ENCODE measurements at places on chromosomes 12 and 14. TPM values are rescaled to one million over a fixed set of nuclear protein-coding genes. Genes with fewer than 3 reads are reported as not detected.

- DNase-seq: no peak
- no peak overlapping the region for H3K27ac ChIP-seq
- H3K36me3 ChIP-seq: no peaks in the 10 kb centered on the region
- no peaks in the 10 kb centered on the region for H3K27me3 ChIP-seq
These were observed 149.4 kb downstream of the CAPZA3 start for GRCh38 chr12:18887368-18887767.

DNA sequence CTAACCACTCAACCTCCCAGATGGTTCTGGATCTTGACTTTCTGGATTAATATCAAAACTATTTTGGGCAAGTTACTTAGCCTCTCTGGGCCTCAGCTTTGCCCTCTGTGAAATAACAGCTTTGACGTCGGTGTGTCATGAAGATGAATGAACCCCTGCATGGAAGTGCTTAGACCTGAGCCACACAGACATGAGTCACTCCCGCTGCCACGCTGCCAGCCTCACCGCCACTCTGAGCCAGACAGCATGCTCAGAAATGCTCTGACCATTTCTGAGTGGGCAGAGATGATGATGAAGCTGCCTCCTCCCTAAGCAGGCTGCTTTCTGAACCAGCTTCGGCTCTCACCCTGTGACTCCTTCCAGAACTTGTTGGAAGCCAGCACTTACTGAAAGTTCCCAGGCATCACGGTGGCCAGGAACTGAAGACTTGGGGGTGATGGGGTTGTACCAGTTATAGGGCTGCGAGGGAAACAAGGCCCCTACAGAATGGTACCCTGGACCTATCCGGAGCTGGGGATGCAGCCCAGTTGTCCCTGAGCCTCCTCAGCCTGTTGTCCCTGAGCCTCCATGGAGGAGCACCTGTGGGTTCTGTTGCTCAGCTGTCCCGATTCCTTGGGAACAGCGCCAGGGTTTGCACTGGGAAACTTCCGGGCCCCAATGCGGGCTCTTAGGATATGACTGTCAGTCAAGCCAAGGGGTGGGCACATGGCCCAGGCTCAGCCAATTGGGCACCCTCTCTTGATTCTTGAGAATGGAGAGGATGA is 2.0 kb upstream of the CCDC197 start:
- H3K4me3 ChIP-seq: no peak overlapping the region
- peak; percentile 68 for DNase-seq
- H3K27me3 ChIP-seq: no peaks in the 10 kb centered on the region

- no peak overlapping the region for H3K27ac ChIP-seq
- H3K4me1 ChIP-seq: no peaks in the 10 kb centered on the region
- no peak overlapping the region for H3K4me3 ChIP-seq
- no peaks in the 10 kb centered on the region for H3K36me3 ChIP-seq
- peaks cover 2% of the 10 kb centered on the region for H3K27me3 ChIP-seq
- DNase-seq: no peak
These were observed 364.9 kb downstream of the GALC start for GRCh38 chr14:87628129-87628528.

DNA sequence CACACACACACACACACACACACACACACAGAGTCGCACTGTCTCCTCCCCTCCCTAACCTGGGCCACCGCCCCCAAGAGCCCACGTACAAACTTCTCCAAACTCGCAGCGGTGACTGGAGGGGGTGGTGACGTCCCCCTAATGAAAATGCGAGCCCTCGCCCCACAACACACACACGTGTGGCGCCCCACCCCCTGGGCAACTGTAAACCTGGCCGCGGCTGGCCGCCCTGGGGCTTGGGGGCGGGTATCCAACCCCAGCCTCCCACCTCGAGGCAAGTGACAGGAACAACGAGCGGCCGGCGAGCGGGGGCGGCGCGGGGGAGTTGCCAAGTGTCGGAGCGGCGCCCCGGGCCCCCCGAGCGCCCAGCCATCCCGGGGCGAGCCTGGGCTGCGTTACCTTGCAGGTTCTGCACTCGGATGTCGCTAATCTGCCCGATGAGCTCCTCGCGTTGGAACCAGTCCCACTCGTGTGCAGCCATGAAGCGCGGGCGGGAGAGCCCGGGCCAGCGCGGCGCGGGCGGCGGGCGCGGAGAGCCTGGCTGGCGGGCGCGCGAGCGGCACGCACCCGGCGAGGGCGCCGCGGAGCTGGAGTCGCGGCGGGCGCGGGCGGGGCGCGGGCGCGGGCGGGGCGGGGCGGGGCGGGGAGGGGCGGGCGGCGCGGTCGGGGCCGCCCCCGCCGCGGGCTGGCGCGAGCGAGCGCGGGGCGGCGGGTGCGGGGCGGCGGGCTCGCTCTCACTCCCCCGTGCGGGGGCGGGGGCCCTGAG is at the start of gene CLMN:
CLMN (minus strand) TSS at position 597 of the 766 bp plus-strand sequence; CDS start at position 481, 116 bp downstream.
- DNase-seq: peak; percentile 35
- peaks cover 22% of the 10 kb centered on the region for H3K27me3 ChIP-seq
- H3K27ac ChIP-seq: no peak within 1 kb of the TSS
- no peaks in the 10 kb centered on the region for H3K36me3 ChIP-seq
- H3K4me3 ChIP-seq: peak within 1 kb of the TSS; percentile 69

GRCh38 chr14:99342906-99343305 is 70.9 kb upstream of the BCL11B start:
- DNase-seq: no peak
- no peak overlapping the region for H3K4me3 ChIP-seq
- no peak overlapping the region for H3K27ac ChIP-seq
- no peaks in the 10 kb centered on the region for H3K36me3 ChIP-seq
- H3K4me1 ChIP-seq: no peaks in the 10 kb centered on the region

- no peaks in the 10 kb centered on the region for H3K27me3 ChIP-seq
- no peak overlapping the region for H3K4me3 ChIP-seq
- H3K36me3 ChIP-seq: no peaks in the 10 kb centered on the region
- H3K4me1 ChIP-seq: no peaks in the 10 kb centered on the region
- no peak overlapping the region for H3K27ac ChIP-seq
These were observed 28.5 kb downstream of the TUBA1A start for GRCh38 chr12:49160399-49160798.

- H3K27ac ChIP-seq: no peak overlapping the region
- DNase-seq: no peak
- H3K36me3 ChIP-seq: peaks cover 7% of the 10 kb centered on the region
- H3K4me1 ChIP-seq: peaks cover 14% of the 10 kb centered on the region
These were observed 21.2 kb downstream of the KLC1 start for GRCh38 chr14:103650213-103650612.

- H3K27ac ChIP-seq: no peak overlapping the region
- H3K36me3 ChIP-seq: peaks cover 10% of the 10 kb centered on the region
- no peaks in the 10 kb centered on the region for H3K27me3 ChIP-seq
These were observed 5.8 kb upstream of the DICER1 start for GRCh38 chr14:95163132-95163531.

GRCh38 chr12:52944683-52945388 is 4.1 kb upstream of the KRT18 start:
- no peak for DNase-seq
- no peaks in the 10 kb centered on the region for H3K36me3 ChIP-seq
- H3K4me1 ChIP-seq: peaks cover 3% of the 10 kb centered on the region
- no peaks in the 10 kb centered on the region for H3K27me3 ChIP-seq
- no peak overlapping the region for H3K27ac ChIP-seq

GRCh38 chr12:49260166-49260565 is 4.7 kb upstream of the TUBA1C start:
- peaks cover 16% of the 10 kb centered on the region for H3K4me1 ChIP-seq
- H3K27me3 ChIP-seq: peaks cover 2% of the 10 kb centered on the region
- no peak for DNase-seq
- H3K4me3 ChIP-seq: no peak overlapping the region
- H3K27ac ChIP-seq: no peak overlapping the region

- no peak overlapping the region for H3K27ac ChIP-seq
- no peaks in the 10 kb centered on the region for H3K4me1 ChIP-seq
- no peaks in the 10 kb centered on the region for H3K36me3 ChIP-seq
- no peak overlapping the region for H3K4me3 ChIP-seq
- no peaks in the 10 kb centered on the region for H3K27me3 ChIP-seq
These were observed 17.6 kb upstream of the FAIM2 start for GRCh38 chr12:49921299-49921698.

ENDOU gene
- total RNA-seq: not detected

DNA sequence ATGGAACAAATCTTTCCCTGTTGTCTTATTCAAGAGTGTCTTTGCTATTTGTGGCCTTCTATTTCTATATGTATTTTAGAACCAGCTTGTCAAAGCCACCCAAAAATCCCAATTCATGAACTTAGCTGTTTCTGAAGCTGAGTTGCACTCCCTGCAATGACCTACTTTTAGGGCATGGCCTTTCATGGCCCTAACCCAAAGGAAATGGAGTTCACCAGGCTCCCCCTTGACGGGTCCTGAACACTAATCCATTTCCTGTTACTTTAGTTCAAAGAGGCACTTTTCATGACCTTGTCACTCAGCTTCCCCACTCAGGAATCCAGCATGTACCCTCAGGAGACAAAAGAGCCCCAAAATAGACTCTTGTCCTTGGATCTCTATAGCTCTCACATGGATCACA is 7.6 kb downstream of the TMED8 start:
- no peaks in the 10 kb centered on the region for H3K27me3 ChIP-seq
- H3K27ac ChIP-seq: no peak overlapping the region
- H3K4me3 ChIP-seq: no peak overlapping the region
- peaks cover 5% of the 10 kb centered on the region for H3K36me3 ChIP-seq
- peaks cover 34% of the 10 kb centered on the region for H3K4me1 ChIP-seq

- no peak overlapping the region for H3K4me3 ChIP-seq
- DNase-seq: no peak
- H3K36me3 ChIP-seq: no peaks in the 10 kb centered on the region
- H3K4me1 ChIP-seq: no peaks in the 10 kb centered on the region
- no peaks in the 10 kb centered on the region for H3K27me3 ChIP-seq
These were observed 64.1 kb downstream of the PRICKLE1 start for GRCh38 chr12:42525444-42525843.

MGST1 gene
- not detected for total RNA-seq

GRCh38 chr12:45010059-45010458 is 40.8 kb downstream of the DBX2 start:
- H3K36me3 ChIP-seq: no peaks in the 10 kb centered on the region
- no peak for DNase-seq
- H3K27me3 ChIP-seq: peaks cover 13% of the 10 kb centered on the region
- no peak overlapping the region for H3K27ac ChIP-seq
- H3K4me1 ChIP-seq: no peaks in the 10 kb centered on the region
- no peak overlapping the region for H3K4me3 ChIP-seq

DNA sequence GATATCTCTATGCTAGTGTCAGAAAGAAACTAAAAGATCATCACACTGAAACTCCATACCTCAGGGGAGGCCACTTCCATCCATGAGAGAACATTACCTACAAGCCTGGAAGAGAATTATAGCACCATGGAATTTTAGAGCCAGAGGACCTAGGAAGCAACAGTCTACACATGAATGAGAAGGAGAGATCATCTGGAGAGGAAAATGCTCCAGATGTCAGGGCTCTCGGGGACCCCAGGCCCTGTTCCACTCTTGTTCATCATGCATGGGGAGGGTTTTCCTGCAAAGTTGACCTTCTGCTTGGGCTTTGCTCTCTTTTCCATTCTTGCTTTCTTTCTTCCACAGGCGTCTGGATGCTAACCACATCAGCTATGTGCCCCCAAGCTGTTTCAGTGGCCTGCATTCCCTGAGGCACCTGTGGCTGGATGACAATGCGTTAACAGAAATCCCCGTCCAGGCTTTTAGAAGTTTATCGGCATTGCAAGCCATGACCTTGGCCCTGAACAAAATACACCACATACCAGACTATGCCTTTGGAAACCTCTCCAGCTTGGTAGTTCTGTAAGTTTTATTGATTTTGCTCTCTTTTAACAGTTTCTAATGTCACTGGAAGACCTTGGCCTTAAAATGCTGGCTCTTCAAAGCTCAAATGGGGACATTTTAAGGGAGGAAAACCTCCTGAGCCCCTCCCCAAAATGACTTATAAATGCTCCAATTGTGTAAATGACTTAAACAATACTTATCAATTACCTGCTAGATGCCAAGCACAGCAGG is 110.7 kb downstream of the ZFC3H1 start:
- no peak overlapping the region for H3K4me3 ChIP-seq
- no peaks in the 10 kb centered on the region for H3K36me3 ChIP-seq
- H3K4me1 ChIP-seq: no peaks in the 10 kb centered on the region
- no peak for DNase-seq

DNA sequence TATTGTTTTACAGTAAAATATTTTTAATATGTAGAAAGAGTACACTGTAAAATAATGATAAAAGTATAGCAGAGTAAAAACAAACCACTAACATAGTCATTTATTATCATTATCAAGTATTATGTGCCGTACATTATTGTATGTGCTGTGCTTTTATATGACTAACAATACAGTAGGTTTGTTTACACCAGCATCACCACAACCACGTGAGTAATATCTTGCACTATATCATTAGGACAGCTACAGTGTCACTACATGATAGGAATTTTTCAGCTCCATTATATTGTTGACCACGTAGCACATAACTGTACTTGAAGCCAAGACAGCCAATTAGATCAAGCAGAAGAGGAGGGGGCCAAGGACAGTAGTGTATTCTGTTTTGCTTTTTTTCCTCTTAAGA is 415.4 kb downstream of the RAD51B start:
- no peak for DNase-seq
- H3K4me3 ChIP-seq: no peak overlapping the region
- peaks cover 4% of the 10 kb centered on the region for H3K36me3 ChIP-seq

BRAP gene
- 16.9 TPM for total RNA-seq

PRKD1 gene
- total RNA-seq: not detected

DNA sequence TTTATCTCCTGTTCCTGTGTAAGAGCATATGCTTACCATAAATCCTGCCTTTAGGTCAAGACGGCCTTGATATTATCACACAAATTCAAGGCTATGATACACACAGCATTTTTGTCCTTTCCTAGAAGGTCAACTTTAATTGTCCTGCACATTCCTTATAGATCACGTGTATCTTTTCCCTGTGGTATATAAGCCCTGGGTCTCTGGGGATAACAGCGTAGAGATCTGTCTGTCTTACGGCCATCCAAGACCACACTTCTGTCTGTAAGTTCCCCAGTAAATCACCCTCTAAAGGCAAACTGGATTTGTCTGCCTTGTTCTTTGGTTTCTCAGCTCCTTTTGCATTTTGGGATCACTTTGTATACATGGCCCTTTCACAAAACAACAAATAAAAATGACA is 69.5 kb upstream of the TCL1B start:
- no peaks in the 10 kb centered on the region for H3K4me1 ChIP-seq
- no peak overlapping the region for H3K4me3 ChIP-seq
- no peak overlapping the region for H3K27ac ChIP-seq
- no peak for DNase-seq
- peaks cover 20% of the 10 kb centered on the region for H3K27me3 ChIP-seq

Data from activated naive CD4-positive, alpha-beta T cell treated with anti-CD3 and anti-CD28 coated beads for 36 hours (primary cell).